Right ventricle myocardium inferior (tissue), 1 donor: ENCODE measurements at places on chromosomes 16 and 17.
A peak's percentile ranks its signal among the peaks of the same experiment; 100 is the strongest.

DNA sequence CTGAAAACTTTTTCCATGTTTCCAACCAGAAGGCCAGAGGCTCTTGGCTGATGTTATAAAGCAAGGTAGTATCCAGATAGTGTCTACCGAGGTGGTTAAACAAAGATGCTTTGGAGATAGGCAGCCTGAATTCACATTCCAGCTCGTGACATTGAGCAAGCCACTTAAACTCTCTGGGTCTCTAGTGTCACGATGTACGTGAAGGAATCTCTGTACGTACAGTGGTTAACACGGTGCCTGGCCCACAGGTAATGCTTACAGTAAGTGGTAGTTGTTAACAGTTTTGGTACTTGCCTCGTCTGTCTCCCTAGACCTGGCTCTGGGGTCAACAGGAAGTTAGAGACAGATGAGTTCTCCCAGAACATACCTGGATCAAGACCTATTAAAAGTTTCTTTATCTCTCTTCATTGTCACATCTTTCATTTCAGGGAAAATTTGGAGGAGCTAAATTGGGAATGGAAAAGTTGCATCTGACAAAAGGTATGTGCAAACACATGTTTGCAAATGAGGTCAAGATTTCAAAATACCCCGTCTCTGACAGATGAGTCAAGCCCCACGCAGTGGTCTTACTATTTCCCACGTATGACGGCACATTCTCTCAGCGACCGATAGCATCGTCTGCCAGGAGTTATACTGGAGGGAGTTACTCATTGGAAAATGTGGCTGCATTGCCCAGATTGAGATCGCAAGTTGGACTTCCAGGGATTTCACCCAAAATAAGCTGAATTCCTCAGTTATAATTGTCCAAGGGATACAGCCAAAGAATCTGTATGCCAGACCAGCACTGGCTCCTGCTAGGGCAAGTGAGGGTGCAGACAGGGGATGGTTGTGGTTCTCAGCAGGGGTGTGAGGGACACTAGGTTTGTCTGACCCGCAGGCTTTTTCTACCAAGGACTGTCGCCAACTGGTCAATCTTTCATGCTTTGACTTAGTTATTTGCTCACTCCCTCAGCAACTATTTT is 18.9 kb upstream of the MYH10 start:
- no peak for DNase-seq

GRCh38 chr17:76381633-76382350 is 2.6 kb upstream of the SPHK1 start:
- peak; percentile 69 for DNase-seq

- DNase-seq, result no peak
Measured at GRCh38 chr16:72262711-72263110, 90.8 kb upstream of the PMFBP1 start.

GRCh38 chr16:67238806-67239470 is 8.3 kb downstream of the FHOD1 start:
- DNase-seq, result peak; percentile 17

DNA sequence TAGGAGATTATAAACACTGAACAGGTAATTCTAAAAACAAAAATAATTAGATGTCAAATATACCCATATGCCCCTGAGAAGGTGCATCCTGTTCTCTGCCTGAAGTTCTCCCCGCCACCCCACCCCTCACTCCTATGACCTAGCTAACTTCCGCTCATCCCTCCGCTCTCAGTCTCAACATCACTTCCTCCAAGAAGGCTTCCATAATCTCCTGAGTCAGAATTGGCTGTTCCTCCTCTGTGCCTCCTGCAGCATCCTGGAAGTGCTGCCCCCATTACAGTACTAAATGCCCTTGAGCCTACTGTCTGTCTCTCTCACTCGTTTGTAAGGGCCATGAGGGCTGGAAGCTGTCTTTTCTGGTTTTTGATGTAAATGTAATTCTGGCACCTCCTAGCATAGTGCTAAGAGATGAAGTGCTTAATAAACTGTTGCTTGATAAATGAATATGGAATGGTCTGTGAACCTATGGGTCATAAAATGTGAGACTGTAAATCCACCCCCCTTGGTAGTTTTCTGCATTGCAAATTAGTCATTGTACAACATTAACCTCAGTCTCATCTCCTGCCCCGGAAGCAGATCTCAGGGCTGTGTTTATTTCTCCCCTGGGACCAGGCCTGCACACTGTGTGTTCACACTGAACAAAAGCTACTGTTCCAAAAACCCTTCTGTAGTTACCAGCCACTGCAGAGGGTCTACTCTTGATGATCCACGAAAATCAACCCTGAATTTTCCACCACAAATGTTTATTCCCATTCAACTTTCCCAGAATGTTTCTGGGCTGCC is 3.9 kb upstream of the MYO1D start:
- DNase-seq, result no peak

- no peak for DNase-seq
Measured at GRCh38 chr16:75789237-75789636, 62.9 kb upstream of the CPHXL start.

DNA sequence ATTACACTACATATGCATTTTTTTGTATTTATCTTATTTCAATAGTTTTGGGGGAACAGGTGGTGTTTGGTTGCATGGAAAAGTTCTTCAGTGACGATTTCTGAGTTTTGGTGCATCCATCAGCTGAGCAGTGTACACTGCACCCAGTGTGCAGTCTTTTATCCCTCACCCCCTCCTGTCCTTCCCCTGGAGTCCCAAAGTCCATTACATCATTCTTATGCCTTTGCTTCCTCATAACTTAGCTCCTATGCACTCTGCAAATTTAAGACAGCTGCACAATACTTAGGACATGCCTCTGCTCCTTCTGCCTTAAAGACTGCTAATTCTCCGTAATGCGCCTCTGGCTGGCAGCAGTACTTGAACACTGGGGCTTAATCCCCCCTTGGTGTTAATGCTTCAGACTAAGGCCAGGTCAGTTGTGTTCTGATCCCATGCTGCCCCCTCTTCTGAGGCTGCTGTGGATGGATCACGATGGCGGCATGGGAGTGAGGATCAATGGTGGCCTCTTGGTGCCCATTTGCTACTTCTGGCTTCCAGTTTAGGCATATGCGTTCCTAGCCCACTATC is 146.2 kb downstream of the PARN start:
- DNase-seq, result no peak

- no peak for DNase-seq
Measured at GRCh38 chr17:31677681-31678080, 181.4 kb downstream of the COPRS start.

- DNase-seq, result no peak
Measured at GRCh38 chr16:82560805-82561325, 65.9 kb upstream of the CDH13 start.

DNA sequence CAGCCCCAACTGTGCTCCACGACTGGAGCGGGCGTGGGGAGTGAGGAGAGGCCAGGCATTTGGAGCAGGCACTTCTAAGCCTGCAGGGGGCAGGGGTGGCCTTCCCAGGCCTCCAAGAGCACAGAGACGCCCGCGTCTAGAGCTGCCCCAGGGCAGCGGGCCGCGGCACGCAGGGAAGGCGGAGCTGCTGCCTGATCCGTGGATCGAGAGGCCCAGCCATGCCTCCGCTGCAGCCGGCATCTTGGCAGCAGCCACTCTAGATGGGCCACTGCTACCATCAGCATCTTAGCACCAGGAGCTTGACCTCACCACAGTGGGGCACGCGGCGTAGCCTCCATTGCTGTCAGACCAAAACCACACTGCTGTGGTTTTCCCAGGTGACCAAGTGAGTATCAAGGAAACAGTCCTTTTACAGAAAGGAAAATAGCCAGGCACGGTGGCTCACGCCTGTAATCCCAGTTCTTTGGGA is 20.4 kb upstream of the WDR45B start:
- peak; percentile 79 for DNase-seq

DNA sequence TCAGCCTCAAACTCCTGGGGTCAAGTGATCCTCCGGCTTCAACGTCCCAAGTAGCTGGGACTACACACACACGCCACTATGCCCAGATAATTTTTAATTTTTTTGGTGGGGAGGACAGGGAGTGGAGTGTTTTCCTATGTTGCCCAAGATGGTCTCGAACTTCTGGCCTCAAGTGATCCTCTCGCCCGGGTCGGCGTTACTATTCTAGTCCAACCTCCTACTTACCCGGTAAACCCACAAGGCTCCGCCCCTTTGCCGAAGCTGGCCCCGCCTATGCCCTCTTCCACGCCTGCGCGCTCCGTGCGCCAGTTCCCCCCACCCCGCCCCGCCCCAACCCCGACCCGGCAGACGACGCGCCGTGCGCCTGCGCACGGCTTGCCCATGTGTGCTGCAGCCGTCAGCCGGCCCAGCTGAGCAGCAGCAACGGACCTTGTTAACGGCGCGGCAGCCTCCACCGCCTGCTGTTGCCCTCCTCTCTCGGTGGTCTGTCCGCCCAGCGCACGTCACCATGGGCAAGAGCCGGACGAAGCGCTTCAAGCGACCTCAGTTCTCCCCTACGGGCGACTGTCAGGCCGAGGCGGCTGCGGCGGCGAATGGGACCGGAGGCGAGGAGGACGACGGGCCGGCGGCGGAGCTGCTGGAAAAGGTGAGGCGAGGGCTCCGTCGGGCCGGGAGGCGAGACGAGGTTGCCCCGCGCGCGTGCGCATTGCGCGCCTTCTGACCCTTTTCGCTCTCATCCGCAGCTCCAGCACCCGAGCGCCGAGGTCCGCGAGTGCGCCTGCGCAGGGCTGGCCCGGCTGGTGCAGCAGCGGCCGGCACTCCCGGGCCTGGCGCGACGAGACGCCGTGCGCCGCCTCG is at the start of gene HEATR3:
Gene HEATR3, plus strand, starts transcription at position 347 of the 858 bp plus-strand sequence. Its CDS starts 162 bp downstream, at position 509.
- DNase-seq, result peak; percentile 96

GRCh38 chr16:75237398-75238131 is 13.9 kb downstream of the BCAR1 start:
- DNase-seq, result no peak

- no peak for DNase-seq
Measured at GRCh38 chr16:50494501-50495491, 53.4 kb upstream of the NKD1 start.

DNA sequence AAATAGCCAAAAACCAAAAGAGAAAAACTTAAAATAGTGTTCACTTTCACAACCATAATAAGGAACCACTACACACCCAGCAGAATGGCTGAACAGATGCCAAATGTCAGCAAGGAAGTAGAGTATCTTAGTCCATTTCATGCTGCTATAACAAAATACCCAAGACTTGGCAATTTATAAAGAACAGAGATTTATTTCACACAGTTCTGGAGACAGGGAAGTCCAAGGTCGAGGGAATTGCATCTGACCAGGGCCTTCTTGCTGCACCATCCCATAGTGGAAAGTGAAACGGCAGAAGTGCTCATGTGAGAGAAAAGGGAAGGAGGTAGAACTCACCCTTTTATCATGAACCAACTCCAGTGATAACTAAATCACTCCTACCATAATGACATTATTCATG is 33.8 kb upstream of the CCL22 start:
- no peak for DNase-seq

DNA sequence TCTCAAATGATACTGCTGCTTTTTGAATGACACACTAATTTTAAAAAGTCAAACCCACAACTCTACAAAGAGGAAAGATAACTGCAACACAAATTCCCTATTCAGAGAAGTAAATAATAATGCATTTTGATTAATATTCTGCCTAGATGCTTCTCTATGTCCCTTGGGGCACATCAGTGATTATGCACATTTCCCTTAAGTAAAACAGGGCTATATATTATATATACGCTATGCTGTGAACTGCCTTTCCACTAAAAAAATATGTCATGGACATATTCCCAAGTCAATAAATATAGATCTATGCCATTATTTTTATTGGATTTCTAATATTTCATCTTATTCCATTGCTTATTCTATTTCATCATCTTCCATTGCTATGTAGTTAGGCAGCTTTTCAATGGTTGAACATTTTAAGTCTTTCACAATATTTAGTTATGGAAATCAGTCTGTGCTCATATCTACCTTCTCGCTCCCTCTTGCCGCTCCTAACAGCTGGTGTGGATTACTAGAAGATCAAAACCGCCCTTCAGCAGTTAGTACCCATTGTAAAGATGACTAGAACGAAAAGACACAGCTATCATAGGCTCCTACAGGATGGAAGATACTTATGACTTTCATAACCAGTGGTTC is 468.2 kb upstream of the GOT2 start:
- DNase-seq, result no peak

GRCh38 chr17:44981221-44981968 is 13.3 kb upstream of the C1QL1 start:
- DNase-seq, result no peak

DNA sequence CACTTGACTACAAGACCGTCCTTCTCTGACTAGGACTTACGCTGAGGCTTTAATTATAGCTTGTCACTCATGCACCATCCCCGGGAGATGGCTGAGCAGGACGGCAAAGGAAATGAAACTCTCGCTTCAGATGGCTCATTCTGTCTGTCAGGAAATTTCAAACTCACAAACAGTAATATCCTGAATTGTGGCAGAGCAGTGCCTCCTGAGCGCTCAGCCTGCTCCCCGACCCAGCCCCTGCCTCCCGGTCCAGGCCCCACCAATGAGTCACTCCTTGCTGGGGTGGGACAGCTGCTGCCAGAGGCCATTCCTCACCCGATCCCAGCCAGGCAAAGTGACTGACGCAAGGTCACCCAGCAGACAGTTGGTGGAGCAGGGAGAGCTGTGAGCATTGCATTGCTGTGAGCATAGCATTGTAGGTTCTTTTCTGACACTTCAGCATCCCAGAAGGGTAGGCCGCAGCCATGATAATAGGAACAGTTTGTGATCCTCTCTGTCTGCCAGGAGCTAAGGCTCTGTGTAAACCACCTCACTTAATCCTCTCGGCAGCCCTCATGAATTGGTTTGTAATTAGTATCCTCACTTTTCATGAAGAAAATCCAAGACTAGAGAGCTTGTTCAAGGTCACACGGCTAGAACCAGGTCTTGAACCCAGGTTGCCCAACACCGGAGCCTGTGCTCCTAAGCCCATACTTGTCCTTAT is 20.9 kb downstream of the CCDC182 start:
- no peak for DNase-seq

DNA sequence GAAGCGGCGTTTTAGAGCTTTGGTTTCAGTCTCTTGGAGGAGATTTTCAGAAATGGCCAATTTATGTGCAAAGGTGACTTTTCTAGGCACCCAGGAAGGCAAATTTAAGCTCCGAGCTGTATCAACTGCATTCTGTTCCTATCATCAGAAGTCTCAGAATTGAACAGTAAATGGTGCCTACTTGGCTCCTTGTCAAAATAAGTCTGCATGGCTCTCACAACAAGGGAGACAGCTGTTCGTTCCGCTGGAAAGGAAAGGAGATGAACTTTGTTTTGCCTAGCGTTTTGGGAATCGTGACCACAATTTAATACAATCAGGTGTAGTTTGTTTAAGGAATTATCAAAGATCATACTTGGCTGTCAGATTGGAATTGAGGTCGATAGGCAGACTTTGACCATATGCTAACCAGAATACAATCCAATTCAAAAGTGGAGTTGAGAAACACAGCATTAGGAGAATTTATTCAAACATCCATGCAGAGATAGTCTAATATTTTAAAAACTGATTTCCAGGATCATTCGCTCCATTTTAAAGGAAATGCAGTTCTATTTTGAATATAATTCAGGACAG is 139.4 kb downstream of the CPPED1 start:
- DNase-seq, result no peak

DNA sequence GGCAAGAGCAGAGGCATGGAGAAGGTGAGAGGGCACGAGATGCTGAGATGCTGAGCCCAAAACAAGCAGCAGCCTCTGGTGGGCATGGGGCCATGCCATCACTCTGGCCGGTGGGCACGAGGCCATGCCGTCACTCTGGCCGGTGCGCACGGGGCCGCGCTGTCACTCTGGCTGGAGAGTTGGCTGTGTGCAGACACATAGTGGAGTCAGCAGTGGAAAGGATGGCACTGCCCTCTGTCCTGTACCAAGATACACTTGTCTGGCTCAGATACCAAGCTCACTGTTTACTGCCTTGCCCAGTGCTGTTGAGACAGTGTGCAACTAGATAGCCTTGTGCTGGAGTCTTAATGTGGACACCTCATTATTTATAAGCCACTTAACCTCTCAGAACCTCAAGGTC is 45.1 kb downstream of the CYB5D2 start:
- no peak for DNase-seq
